Immature natural killer cell (primary cell): ENCODE measurements at places on chromosomes 5 and 9. TPM values are rescaled to one million over a fixed set of nuclear protein-coding genes. Genes with fewer than 3 reads are reported as not detected.

Gene AJM1
- 0.09 TPM for polyA plus RNA-seq

DNA sequence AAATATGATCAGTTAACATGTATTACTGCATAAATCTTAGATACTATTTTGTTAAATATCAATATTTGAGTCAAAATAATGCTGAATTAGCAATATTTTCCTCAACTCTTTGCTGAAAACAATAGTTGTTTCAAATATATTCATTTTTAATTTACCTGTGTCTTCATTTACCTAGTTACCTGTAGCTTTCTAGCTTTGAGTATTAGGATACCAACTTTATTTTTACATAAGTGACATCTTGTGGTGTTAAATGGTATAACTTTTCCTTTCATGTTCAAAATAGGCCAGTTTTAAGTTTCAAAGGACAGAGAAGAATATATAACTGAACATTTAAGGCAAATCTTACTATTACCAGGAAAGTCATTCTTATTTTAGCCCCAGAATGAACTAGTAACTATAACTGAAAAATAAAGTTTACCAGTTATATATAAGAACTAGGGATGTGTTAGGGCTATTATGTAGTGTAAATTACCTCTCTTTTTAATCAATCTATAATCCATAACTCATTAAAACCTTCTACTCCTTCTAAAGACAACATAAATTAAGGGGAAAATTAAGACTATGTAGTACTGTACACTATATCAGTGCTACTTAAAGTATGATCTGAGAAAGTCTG, 25.3 kb downstream of the AP3B1 start:
- peak; percentile 4 for DNase-seq

GRCh38 chr5:142971303-142972013, 201.3 kb downstream of the ARHGAP26 start:
- DNase-seq = no peak

DNA sequence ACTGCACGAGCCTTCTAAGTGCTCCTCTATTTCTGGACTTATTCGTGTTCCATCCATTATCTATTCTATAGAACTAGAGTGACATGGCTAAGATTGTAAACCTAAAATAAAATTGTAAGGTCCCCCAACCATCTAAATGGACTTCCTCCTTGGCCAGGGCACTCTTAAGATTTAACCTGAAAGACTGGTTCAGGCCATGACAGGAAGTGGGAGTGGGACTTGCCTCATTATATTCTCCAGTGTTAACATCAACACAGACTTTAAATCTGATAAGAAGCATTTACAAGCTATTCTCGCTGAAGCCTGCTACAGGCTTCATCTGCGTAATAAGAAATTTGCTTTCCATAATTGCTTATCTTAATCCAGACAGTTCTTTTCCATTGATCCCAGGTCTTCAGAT, 117.0 kb downstream of the SSBP2 start:
- DNase-seq = no peak

- DNase-seq = peak; percentile 3
These were observed 669.9 kb downstream of the PTPRD start for GRCh38 chr9:9942764-9943424.

DNA sequence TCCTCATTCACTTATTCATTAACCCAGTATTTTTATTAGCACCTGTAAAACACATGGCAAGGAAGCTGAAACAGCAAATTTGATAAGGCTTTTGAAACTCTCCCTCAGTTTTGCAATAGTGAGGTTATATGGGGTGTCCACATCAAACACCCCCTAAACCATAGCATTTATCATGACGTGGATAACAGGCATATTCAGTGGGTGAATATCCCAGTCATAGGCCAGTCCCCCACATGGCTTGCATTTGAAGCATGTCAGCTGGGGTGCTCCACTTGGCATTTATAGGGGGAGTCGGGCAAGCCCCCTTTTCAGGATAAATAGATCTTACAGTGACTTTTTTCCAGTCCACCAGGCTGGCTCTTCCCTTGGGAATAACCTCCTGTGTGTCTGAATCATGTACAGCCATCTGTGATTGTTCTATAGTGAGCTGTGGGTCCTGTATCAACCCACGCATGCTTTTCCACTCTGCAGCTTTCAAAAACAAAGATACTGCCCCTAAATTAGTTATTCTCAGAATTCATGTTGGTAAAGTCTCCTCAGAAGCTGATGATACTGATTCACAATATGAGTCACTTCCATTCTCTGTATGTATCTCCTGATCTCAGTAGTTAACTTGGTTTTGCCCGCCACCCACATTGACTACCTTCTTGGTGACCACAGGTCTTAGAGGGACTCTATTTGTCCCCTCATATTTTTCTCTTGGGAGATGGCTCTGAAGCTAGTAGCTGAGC, 84.4 kb upstream of the SPIN1 start:
- no peak for DNase-seq
